ENCODE measurements at places on chromosomes 1 and 21. TPM values are rescaled to one million over a fixed set of nuclear protein-coding genes. Genes with fewer than 3 reads are reported as not detected.

Gene UQCRHL
- total RNA-seq: 1.2 TPM

Gene LACTBL1
- not detected for total RNA-seq

Gene DNASE2B
- total RNA-seq: not detected

Gene SLC1A7
- total RNA-seq: not detected

Gene USH2A
- total RNA-seq: under 0.01 TPM

Gene PAPPA2
- total RNA-seq: 5.2 TPM

Gene AIM2
- total RNA-seq: 13.3 TPM

Gene IGSF5
- 0.25 TPM for total RNA-seq

Gene TEKT2
- total RNA-seq: 5.9 TPM

Gene CGN
- total RNA-seq: 1.7 TPM

Gene ZSWIM5
- total RNA-seq: 14.5 TPM

Gene FAM177B
- total RNA-seq: not detected

Gene MAP3K21
- 3.2 TPM for total RNA-seq

Gene MYCL
- total RNA-seq: 7.4 TPM

Gene LIN9
- total RNA-seq: 15.2 TPM

Gene PKP1
- total RNA-seq: 0.25 TPM

Gene LRRC71
- total RNA-seq: 0.25 TPM

Gene FAM167B
- total RNA-seq: 0.74 TPM

Gene CENPS
- 5.9 TPM for total RNA-seq

Gene LAMB3
- total RNA-seq: 0.74 TPM

Gene OR14I1
- total RNA-seq: not detected

Gene GJA5
- 0.98 TPM for total RNA-seq

Gene KRTAP11-1
- not detected for total RNA-seq

Gene TMOD4
- total RNA-seq: not detected

Gene PRDM16
- 5.9 TPM for total RNA-seq

Gene NUP210L
- under 0.01 TPM for total RNA-seq

Gene CCDC185
- total RNA-seq: under 0.01 TPM

Gene FAM131C
- total RNA-seq: 2.7 TPM

Gene SEC16B
- 2.5 TPM for total RNA-seq

Gene FAM43B
- total RNA-seq: 0.74 TPM

Gene PLA2G2F
- not detected for total RNA-seq

Data from temporal lobe (tissue), 4 donors.